ENCODE measurements at places on chromosomes 6 and 20.

DNA sequence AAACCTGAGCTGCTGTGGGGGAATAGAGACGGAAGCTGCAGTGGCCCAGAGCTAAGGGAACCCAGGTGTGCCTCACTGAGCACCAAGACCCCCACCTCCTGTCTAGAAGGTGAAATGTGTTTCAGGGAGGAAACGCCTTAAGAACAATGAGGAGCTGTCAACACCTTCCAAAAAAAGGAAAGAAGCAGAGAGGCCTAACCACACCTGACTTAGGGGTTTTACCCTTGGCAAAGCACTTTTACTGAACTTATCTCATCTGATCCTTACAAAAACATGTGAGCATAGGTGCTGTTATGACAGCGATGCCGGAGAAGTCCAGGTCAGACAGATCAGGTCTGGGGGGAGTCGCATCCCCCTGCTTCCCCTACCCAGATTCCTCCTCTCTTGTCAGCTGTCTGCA, 16.1 kb upstream of the CDKN1A start:
- no peak for DNase-seq

DNA sequence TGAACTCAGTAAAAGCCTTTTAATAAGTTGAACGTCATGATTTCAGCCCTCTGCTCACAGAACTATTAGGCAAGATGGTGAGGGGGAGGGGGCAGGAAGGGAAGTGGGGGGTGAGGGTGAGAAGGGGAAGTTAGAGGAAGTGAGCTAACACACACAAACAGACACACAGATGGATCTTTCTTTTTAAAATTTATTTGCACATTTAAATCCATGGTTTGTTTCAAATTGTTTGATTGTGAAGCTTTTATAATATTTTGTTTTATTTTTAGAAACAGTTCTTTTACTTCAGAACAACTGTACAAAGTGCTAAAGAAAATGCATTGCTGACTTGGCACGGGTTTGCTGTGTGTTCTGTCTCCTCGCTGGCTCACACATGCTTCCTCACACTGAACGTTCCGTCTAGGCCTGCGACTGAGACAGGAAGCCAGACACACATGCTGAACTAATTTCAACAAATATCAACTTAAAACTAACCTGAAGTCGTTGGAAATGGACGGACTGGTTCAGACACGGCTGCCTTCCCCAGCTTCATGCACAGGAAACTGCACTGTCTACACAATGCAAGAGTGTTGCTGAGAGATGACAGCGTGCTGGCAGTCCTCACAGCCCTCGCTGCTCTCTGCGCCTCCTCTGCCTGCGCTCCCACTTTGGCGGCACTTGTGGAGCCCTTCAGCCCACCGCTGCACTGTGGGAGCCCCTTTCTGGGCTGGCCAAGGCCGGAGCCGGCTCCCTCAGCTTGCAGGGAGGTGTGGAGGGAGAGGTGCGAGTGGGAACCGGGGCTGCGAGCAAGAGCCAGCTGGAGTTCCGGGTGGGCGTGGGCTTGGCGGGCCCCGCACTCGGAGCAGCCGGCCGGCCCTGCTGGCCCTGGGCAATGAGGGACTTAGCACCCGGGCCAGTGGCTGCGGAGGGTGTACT, 8.1 kb upstream of the ZBP1 start:
- peak; percentile 84 for DNase-seq

GRCh38 chr6:125273965-125274364, 27.8 kb downstream of the HDDC2 start:
- DNase-seq, result no peak

DNA sequence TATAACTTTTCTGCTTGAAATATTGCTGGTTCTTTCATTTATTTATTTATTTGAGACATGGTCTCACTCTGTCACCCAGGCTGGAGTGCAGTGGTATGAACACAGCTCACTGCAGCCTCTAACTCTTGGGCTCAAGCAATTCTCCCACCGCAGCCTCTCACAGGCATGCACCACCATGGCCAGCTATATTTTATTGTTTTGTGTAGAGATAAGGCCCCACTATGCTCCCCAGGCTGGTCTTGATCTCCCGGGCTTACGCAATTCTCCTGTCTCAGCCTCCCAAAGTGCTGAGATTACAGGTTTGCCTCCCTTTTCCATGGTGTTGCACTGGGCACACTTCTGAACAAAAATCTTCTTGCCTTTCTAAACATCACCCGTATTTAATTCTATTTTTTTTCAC, 39.1 kb upstream of the RNGTT start:
- no peak for DNase-seq

DNA sequence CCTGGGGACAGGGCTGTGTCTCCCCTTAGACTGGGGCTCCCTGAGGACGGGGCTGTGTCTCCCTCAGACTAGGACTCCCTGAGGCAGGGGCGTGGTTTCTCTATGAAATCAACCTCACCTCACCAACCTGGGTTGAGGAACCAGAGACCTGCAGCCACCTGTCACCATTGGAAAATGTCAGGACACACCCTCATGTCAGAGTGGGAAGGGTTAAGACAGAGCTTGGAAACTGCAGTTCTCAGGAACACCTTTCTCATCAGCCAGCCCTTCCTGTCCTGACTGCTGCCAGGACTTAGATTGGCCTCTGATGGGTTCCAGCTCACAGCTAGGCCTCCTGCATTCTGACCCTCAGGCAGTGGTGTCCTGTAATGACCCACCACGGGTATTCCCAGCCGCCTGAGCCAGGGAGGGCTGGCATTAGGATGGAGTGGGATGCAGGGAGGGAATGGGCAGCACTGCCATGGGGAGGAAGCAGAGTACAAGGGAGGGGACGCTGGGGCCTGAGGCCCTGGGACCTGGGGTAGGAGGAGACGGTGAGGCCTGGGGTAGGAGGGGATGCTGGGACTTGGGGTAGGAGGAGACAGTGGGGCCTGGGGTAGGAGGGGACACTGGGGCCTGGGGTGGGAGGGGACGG, 76.3 kb downstream of the MRPL14 start:
- no peak for DNase-seq

- DNase-seq, result no peak
Measured at GRCh38 chr6:14772188-14772587, 473.7 kb upstream of the JARID2 start.

DNA sequence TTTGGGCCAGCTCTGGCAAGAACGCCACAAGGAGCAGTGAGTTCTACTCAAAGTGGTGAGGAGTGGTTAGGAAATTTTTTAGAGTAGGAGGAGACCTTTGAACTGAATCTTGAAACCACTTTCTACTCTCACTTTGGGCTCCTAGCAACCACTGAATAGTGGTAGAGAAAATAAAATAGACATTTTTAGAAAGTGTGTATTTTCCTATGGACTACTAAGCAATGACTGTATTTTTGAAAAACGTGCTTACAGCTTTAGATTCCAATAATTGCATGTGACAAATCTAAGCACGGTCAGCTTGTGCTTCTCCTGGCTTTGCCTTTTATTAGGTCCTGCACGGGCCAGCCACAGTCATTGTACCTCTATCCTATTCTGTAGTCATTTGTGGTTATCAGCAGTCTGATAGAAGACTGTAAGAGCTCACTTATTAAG, 8.7 kb upstream of the IFNGR1 start:
- peak; percentile 77 for DNase-seq
